ENCODE measurements at places on chromosomes 6 and 20.

GRCh38 chr20:47139934-47140535 lies 216.5 kb downstream of the ZMYND8 start:
- no peak for DNase-seq

- DNase-seq, result no peak
Measured at GRCh38 chr6:156402227-156402626, 375.0 kb upstream of the ARID1B start.

- no peak for DNase-seq
Measured at GRCh38 chr6:130116273-130116672, 97.9 kb downstream of the L3MBTL3 start.

DNA sequence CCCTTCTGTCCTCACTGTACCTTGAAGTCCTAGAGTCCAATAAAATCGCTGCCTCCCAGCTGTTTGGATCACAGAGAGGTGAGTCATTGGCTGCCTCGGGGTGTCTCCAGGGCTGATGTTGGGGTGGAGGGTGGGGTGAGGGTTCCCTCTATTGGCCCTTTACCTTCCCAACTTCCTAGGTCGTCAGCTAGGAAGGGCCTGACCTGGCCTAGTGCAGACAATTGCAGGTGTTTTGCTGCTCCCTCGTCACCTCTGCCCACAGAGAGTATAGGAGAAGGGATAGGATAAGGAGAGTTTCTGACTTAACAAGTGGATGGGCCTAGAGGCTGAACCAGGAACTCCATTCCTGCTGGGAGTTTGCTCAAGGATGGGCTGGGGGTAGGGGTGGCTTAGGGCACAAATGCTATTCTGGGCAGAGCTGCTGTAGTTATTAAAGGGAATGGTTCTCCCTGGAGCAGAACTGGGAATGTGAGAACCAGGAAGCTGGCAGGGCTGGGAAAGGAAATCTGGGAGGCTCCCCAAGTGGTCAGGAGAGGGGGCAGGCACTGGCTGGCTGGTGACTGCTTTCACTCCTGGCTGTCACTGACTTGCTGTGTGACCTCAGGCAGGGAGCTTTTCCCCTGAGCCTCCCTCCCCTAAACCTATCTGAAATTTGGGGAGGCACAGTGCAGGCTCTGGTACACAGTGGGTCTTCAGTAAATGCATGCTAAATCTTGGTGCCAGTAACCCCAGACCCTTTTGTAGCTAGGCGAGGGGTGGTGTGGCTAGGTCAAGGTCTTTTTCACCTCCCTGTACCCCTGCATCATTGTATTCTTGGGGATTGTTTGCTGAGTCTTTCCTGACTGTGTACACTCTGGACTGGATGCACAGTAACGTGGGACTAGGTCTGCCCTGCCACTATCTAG lies 1.5 kb downstream of the TP53INP2 start:
- DNase-seq, result no peak

GRCh38 chr20:3248993-3249347 lies 10.0 kb upstream of the SLC4A11 start:
- no peak for DNase-seq

DNA sequence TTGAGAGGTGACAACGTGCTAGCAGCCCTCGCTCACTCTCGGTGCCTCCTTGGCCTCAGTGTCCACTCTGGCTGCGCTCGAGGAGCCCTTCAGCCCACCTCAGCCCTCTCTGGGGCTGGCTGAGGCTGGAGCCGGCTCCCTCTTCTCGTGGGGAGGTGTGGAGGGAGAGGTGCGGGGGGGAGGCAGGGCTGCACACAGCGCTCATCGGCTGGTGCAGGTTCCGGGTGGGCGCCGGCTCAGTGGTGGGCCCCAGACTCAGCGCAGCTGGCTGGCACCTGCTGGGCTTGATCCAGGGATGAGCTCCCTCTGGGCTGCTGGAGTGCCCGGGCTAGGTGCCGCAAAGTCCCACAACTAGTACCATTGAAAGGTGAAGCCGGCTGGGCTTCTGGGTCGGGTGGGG lies 957.8 kb upstream of the GJE1 start:
- DNase-seq, result no peak

- no peak for DNase-seq
Measured at GRCh38 chr6:45075246-45075645, 252.9 kb upstream of the RUNX2 start.

- no peak for DNase-seq
Measured at GRCh38 chr6:18323935-18324705, 59.8 kb upstream of the DEK start.

DNA sequence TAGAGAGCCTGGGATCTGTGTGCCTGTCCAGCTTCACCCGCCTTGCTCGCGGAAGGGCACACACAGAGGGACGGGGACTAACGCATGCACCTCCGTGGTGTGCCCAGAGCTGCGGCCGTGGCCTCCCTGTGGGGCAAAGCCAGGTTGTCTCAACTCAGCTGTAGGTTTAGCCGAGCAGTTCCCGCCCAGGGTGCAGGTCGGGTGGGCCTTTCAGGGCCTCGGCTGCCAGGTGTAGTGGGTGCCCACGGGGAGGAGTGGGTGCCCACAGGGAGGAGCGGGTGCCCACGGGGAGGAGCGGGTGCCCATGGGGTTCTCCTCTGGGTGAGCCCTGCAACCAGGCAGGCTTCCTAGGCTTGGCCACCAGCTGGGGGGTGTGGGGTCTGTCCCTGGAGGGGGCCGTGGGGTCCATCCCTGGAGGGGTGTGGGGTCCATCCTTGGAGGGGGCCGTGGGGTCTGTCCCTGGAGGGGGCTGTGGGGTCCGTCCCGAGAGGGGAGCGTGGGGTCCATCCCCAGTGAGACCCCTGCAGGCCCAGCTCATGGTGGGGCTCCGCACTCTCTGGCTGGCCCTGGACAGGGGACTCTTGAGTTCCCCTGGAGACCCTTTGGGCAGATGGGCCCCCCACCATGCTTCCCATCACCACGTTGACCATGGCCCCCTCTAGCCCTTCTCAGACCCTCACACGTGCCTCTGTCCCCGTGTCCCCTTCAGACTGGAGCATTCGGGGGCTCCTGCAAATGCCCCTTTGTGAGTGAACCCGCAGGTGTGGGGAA lies 37.8 kb upstream of the CHRNA4 start:
- DNase-seq, result no peak

DNA sequence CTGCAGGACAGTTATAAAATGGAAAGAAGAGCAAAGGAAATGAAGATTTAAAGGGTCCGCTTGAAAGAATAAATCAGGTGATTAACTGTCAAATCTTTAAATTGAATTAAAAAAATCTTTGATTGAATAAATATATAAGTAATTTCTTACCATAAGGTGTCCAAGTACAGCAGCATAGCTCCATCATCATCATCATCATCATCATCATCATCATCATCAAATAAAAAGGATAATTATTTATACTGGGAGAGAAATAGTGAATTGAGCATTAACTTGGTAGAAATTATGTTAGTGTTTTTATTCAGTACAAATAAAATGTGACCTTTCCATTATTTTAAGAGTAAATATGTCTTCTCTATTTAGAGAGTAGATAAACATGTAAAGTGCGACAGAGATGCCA lies 745.6 kb upstream of the MARCKS start:
- no peak for DNase-seq

DNA sequence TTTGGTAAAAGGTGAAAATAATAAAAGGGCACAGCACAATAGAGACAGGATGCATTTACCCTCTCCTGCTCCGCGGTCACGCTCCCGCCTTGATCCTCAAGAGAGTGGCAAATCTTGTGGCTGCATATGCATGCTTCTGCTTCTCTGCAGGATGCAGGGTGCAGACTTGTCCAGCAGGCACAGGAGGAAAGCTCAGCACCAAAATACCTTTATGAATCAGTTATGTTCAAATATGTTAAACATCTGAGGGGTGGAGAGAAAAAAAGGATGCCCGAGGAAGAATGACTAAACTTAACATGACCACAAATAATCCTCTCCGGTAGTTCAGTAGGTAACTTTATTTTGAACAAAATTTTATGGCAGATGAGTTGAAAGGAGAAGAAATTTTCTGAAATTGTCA lies 366.1 kb upstream of the SOX4 start:
- no peak for DNase-seq

DNA sequence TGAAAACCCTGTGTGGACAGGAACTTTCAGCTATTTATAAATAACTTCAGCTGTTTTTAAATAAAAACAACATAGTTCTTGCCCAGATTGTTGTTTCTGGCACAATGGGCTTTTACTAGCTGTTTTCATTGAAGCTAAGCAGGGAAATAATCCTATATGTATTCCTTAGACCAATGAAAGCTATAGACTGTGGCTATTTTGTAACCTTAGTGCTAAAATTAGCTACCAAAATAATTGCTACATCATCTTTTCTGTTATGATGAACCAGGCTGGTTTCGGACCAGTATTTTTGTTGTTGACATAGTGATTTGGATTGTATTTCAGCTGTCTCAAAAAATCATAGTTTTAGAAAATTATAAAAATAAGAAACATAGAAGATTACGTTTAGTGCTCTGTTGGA lies 13.7 kb downstream of the PHF3 start:
- no peak for DNase-seq

- no peak for DNase-seq
Measured at GRCh38 chr6:56002336-56002735, 126.9 kb upstream of the BMP5 start.

GRCh38 chr20:63003546-63003945 lies 3.2 kb downstream of the BHLHE23 start:
- DNase-seq, result no peak

DNA sequence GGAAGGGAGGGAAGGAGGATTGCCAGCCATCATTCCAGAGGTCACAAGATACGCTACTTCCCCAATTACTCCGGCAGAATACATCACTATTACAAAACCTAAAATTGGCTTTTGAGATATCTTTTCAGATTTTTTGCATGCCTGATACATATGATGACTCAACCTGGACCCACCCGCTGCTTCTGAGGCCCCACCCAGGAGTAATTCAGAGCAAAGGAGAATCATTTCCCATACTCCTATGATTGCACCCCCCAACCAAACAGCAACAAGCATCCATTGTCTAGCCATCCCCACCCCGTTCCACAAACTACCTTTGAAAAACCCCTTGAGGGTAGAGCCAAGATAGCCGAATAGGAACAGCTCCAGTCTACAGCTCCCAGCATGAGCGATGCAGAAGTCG lies 163.5 kb upstream of the GJE1 start:
- DNase-seq, result no peak

DNA sequence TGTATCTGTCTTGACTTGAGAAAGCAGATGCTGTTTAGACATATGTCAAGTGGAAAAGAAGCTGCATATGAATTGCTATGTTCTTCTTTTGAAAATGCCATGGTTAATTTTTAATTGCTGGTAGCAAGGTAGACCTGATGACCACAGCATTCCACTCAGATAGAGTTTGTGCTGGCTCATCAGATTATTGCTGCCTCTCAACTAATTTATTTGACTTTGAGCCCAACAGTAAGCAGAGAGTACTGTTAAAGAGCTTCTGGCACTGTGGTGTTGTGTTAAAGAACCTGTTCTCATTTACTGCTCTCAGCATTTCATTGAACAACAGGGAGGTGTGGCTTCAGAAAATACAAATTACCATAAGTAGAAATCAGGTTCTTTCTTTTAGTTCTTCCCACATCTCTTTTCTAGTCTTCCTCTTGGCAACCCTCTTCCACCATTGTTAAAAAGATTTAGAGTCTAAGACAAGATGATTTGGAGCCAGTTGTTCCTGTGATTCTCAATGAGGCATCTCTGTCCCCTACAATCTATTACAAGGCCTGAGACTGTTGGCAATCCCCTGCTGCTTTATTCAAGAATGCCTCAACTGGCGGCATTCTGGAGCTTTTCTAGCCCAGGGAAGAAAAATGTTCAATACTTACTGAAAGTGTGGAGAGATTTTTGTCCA lies 967.6 kb upstream of the GJE1 start:
- DNase-seq, result no peak

DNA sequence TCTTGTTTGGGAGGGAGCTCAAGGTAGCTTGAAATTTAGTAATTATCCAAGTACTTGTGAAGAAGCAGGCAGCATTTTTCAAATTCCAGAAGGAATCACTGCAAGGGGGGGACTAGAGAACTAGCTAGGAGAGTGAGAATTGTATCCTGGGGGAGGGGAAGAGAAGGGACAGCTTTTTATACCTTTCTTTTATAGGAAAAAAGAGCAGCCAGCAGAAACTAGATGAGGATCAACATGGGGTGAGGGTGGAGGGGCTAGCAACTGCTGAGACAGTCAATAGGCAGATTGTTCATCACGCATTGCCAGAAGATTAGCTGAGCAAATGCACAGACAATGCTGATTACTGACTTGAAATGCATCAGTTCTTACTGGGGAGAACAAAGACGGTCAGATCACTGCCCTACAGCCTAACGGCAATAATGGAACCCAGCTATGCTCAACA lies 514.3 kb upstream of the CITED2 start:
- no peak for DNase-seq

DNA sequence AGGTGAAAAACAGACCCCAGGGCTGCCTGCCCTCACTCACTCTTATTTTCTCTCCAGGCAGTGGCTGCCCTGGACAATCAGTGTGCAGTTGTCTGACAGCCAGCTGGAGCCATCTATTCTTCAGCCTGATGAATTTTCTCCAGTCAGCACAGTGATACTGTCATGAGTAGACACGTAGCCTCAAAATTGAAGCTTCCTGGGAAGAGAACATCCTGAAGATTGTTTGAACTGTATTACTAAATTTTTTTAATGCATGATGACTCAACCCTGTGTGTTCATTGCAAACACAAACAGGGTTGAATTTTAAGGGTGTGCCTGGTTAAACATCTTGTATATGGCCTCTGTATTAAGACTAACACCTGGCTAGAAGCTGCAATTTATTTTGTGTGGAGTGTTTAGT lies 49.8 kb upstream of the STXBP5 start:
- no peak for DNase-seq

DNA sequence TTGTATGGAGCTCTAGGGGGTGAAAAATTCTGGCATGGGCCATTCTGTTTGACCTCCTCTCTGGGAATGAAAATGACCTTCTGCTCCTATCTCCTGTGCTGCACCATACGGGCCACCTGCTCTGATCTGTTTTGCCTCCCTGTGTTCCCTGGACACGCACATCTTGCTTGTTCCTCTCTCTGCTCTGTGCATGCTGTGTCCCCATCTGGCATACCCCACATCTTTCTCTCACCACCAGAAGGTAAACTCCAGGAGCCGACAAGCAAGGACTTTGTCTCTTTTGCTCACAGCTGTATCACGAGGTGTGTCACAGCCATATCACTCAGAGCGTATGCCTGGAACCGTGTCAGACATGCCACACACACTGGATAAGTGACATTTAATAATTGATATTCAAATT lies 208.4 kb upstream of the DTNBP1 start:
- no peak for DNase-seq

GRCh38 chr6:152428126-152428525 lies 209.0 kb downstream of the SYNE1 start:
- DNase-seq, result no peak

DNA sequence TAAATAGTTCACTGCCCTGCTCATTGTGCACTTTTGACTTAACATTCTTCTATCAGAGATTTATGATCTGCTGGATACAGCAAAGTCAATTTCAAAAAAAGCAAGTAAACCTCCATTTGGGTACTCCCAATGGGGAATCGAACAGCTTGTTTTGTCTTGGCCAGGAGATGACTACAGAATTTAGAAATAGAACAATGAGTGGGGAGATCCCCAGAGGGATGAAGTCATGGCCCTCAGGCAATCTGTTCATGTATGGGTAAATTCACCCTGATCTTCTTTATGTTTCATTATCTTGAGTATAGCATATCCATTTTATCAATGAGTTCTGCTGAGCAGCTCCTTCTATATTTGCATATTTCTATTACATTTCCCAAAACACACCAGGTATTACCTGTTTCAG lies 1681.9 kb downstream of the HACE1 start:
- DNase-seq, result no peak

Measured in stimulated activated CD8-positive, alpha-beta memory T cell treated with anti-CD3 and anti-CD28 coated beads, Interleukin-7, amount 100 ng/mL, for 1 hour (primary cell).